Temporal lobe (tissue), 4 donors: ENCODE measurements at places on chromosomes 2 and 18. TPM values are rescaled to one million over a fixed set of nuclear protein-coding genes. Genes with fewer than 3 reads are reported as not detected.

LCT gene
- total RNA-seq = not detected

SH3RF3 gene
- 14.8 TPM for total RNA-seq

CDH20 gene
- total RNA-seq = 5.9 TPM

MREG gene
- total RNA-seq = 2.2 TPM

C1D gene
- 14.0 TPM for total RNA-seq

DAW1 gene
- total RNA-seq = 1.5 TPM

SF3B1 gene
- total RNA-seq = 224 TPM

SPATA3 gene
- not detected for total RNA-seq

OR6B2 gene
- not detected for total RNA-seq

AQP4 gene
- 84.8 TPM for total RNA-seq

VAMP8 gene
- total RNA-seq = 0.74 TPM
